Hematopoietic multipotent progenitor cell treated with erythropoietin and hydrocortisone succinate and interleukin-3 and kit ligand, for 6 days (in vitro differentiated cells): ENCODE measurements at places on chromosomes 4 and X.
A peak's percentile ranks its signal among the peaks of the same experiment; 100 is the strongest.

GRCh38 chrX:115324194-115324593 lies 34.7 kb downstream of the LUZP4 start:
- no peak for DNase-seq

GRCh38 chrX:15203694-15204093 lies 66.2 kb downstream of the ASB9 start:
- no peak for DNase-seq

- no peak for DNase-seq
Observed at GRCh38 chrX:54320067-54320466, 37.8 kb downstream of the WNK3 start.

GRCh38 chr4:55706541-55706940 lies 70.4 kb upstream of the NMU start:
- no peak for DNase-seq

GRCh38 chrX:18692541-18692940 lies 14.9 kb upstream of the PPEF1 start:
- DNase-seq: no peak

- peak; percentile 51 for DNase-seq
Observed at GRCh38 chr4:163558539-163559044, 64.1 kb downstream of the TMA16 start.

DNA sequence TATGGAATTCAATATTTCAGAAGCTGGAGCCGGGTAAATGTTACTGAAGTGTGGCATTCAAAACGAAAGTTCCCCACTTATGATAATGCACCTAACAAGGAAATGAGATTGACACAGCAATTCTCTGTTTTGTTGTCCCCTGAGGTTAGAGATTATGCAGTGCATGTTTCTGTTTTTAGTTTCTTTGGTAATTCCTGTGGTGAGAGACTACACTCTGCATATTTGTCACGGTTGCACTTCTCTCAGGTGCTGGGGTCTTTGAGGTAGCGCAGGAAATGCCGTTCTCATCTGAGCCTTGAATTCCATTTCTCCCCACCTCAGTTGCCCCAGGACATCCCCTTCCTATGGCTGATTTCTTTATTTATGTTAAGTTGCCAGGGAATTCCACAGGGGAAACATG lies 15.3 kb upstream of the BEND4 start:
- no peak for DNase-seq

DNA sequence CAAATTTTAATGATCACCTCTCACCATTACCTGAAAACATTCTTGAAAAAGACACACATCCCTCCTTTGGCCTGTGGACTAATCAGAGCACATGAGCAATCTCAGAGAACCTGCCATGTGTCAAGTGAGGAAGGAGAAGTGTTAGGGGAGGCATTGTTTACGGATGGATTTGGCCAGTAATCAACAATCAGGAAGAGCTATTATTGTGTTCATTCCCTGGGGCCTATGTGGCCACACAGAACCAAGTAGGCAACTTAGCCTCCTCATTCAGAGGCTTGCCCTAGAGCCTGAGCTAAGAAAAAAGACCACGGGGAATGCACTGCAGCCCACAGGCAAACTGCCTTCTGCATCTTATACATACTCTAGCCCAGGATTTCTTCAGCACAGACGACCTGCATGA lies 40.6 kb upstream of the DOCK11 start:
- no peak for DNase-seq

- DNase-seq: no peak
Observed at GRCh38 chr4:38666766-38667084, 2.7 kb downstream of the KLF3 start.

DNA sequence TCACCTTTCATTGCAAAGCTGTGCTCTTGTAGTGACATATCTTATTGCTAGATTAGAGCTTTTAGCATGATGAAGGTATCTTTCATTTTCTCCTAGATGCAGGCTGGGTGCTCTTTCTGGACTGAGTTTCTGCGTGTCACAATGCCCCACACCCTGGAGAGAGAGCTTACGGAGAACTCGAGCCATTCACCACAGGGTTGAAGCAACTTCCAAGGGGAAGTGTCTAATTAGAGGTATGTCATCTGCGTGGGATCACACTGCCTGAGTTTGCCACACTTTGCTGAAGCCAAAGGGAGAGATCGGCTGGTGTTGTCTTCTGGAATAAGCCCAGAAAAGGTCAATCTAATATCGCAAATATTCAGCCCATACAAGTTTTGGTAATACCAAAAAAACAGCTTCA lies 179.3 kb upstream of the MBNL3 start:
- DNase-seq: no peak

DNA sequence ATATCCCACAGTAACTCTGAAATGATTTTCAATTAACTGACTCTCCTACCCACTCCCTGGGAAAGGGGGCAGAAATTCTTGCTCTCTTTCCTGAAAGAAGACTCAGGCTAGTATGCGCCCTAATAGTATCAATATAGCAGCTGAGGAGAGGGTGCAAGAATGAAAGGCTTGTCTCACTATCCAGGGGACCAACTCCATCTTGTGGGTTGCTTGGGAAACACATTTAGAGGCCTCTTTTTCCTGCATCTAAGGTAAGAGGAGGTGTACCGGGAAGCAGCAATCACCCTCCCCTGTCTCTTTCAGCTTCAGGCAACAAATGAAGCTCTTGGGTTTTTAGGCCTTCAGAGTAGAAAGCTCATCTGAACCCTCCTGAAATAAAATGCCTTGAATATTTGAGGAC lies 11.3 kb downstream of the TMEM255A start:
- peak; percentile 24 for DNase-seq

GRCh38 chr4:3703677-3704521 lies 62.3 kb upstream of the ADRA2C start:
- no peak for DNase-seq

DNA sequence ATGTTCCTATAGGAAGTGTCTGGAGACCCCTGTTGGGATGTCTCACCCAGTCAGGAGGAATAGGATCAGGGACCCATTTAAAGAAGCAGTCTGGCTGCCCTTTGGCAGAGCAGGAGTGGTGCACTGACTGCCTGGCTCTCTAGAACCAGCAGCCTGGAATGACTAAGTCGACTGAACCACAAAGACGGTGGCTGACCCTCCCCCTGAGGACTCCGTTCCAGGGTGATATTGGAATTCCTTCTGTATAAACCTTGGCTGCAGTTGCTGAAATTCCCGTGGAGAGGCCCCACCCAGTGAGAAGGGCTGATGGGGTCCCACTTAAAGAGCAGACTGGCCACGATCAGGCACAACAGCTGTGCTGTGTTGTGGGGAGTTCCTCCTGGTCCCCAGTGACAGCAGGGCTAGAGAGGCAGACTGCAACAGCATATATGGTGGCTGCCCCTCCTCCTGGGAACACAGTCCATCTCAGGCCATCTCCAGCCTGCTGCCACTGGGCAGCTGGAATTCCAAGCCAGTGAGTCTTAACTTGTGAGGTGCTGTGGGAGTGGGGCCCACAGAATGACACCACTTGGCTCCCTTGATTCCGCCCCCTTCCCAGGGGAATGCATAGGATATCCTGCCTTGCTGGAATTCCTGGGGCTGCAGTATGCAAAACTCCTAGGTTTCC lies 41.8 kb upstream of the RLIM start:
- no peak for DNase-seq

DNA sequence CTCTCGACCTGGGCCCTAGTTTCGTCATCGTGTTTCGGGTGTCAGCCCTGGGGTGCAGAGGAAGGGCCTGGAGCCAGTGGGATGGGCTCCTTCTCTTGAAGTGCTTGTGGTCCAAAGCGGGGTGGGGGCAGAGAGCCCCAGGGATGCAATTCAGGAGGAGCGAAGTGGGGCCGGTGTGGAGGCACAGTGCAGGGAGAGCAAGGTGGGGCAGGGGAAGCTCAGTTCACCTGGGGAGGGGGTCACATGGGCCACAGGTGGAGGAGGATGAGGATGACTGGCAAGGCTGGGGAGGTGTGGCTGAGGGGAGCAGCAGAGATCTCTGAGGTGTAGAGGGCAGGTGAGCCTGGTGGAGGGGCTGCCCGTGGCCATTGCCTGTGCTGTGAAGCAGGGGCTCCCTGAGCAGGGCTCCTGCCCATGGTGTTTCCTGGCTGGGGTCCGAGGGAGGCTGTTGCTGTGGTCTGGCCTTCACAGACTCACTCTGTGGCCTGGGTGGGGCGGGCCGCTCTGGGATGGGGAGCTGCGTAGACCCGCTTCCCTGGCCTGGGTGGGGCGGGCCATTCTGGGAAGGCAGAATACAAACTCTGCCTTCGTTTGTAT lies 6.9 kb downstream of the SORCS2 start:
- DNase-seq: no peak

DNA sequence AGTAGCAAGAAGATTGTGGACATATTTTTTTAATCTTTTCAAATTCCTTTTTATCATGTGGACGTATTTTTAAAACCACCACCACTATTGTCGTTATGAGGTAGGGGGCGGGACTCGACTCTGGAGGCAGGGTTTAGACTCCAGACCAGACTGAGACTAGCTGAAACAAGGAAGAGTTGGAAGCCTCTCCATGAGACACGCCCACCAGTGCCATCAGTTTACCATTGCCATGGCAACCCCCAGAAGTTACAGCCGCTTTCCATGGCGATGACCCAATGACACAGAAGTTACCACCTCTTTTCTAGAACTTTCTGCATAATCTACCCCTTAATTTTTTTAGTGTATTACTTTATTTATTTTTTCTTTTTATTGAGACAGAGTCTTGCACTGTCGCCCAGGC lies 8.7 kb downstream of the MRFAP1 start:
- no peak for DNase-seq

DNA sequence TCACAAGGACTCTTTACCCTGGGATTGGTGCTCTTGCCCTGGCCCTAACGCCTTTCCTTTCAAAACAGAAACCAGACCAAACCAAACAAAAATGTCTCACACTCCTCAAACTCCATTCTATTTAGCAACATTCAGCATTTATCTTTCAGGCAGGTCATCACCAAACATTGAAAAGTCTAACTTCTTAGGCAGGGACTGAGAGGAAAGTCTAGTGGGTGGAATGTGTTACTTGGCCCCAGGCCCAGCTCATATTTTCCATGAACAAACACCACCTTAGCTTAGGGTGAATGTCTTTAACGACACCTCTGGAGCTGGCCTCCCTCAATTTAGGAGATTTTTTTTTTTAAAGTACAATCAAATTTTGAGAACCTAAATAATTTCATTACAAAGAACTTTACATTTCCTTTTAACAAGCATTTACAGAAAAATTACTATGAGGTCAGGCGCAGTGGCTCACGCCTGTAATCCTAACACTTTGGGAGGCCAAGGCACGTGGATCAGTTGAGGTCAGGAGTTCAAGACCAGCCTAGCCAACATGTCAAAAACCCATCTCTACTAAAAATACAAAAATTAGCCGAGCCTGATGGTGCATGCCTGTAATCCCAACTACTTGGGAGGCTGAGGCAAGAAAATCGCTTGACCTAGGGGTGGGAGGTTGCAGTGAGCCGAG lies 10.2 kb upstream of the N4BP2 start:
- peak; percentile 15 for DNase-seq

- DNase-seq: no peak
Observed at GRCh38 chrX:16476009-16476408, 173.9 kb upstream of the S100G start.

DNA sequence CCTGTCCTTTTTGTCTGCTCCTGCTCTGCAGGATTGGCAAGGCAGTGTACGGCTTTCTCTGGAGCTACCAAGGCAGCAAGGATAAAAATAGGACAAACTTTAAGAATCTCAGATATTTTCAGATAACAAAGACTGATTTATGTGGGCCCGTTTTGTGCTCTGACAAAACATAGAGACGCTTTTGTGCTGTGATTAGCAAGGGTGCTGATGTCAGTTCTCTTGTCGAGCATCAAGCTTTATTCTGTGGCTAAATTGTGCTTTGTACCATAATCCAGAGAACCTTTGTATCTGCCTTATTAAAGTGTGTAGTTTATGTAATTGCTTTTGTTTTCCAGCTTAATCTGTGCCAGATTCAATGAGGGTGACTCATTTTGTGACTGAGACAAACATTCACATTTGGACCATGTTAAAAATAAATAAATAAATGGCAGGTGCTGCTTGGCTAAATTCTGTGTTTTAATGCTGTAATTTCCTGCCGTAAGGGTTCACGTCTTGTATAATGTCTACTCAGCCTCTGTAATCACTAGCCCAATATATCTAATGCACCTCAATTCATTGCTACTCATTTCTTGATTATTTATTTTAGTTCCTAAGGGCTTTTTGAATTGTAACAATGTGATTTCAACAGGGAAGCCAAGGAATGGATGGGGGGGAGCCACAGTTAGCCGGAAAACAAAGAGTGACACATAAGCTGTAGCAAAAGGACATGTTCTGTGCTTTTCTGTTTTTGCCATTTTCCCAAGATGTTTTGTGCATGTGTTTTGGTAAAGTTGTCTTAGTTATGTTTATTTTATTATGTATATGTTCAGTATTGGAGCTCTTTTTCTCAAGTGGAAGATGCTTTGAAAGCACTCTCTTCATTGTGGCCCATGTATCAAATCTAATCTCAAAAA lies 75.1 kb downstream of the GAB1 start:
- no peak for DNase-seq

GRCh38 chrX:12681047-12681446 lies 110.2 kb upstream of the PRPS2 start:
- no peak for DNase-seq

- DNase-seq: no peak
Observed at GRCh38 chr4:177573507-177573906, 131.3 kb upstream of the AGA start.

DNA sequence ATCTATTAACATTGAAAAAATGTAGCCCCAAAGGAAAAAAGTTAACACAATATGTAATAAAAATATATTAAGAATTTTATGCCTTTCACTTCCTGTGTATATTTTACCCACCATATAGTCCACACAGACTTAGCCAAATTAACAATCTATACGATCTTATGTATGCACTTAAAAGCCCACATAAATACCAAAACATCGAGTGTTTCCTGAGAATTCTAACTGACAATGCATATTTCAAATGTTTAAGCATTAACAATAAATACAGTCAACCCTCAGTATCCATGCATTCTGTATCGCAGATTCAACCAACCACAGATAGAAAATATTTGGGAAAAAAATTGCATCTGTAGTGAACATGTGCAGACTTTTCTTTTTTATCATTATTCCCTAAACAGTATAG lies 226.8 kb downstream of the COL25A1 start:
- DNase-seq: no peak

- DNase-seq: no peak
Observed at GRCh38 chrX:33989936-33990335, 142.2 kb downstream of the FAM47A start.
